ENCODE measurements at places on chromosomes 2 and 18.

GRCh38 chr2:74205113-74205512, 6.7 kb downstream of the MTHFD2 start:
- DNase-seq = no peak

GRCh38 chr2:74538881-74539339, 9.2 kb downstream of the HTRA2 start:
- no peak for DNase-seq

GRCh38 chr2:42977270-42978174, 185.1 kb upstream of the HAAO start:
- DNase-seq = no peak

DNA sequence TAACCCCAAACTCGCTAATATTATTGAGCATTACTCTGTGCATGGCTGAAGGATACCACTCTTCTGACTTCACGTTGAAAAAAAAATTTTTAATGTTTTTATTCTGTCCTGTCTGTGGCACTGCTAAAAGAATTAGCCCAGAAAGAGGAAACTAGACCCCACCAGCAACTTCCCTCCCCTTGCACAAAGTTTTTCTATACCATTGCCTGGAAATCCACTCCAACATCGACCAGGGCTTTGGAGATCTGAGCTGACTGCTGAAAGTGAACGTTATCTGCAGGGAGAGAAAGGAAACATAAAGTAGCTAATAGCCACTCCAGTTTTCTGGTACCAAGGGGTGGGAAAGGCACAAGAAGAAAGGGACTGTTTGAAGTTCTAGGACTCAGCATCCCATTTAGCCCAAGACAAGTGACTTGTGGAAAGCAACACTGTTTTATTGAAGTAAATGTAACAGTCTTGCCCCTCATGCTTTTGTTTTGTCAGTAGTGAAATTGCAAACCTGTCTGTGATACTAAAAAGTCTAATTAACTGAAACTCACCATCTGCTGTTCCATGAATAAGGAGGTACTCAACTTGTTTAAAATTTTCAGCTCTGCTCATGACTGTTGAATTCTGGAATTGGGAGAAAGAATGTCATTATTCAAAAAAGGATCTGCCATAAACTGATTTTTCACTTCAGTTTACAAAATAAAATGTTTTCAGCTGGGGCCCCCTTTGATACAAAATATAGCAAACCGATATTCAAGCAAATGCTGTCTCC, 79.1 kb downstream of the DPP4 start:
- no peak for DNase-seq

DNA sequence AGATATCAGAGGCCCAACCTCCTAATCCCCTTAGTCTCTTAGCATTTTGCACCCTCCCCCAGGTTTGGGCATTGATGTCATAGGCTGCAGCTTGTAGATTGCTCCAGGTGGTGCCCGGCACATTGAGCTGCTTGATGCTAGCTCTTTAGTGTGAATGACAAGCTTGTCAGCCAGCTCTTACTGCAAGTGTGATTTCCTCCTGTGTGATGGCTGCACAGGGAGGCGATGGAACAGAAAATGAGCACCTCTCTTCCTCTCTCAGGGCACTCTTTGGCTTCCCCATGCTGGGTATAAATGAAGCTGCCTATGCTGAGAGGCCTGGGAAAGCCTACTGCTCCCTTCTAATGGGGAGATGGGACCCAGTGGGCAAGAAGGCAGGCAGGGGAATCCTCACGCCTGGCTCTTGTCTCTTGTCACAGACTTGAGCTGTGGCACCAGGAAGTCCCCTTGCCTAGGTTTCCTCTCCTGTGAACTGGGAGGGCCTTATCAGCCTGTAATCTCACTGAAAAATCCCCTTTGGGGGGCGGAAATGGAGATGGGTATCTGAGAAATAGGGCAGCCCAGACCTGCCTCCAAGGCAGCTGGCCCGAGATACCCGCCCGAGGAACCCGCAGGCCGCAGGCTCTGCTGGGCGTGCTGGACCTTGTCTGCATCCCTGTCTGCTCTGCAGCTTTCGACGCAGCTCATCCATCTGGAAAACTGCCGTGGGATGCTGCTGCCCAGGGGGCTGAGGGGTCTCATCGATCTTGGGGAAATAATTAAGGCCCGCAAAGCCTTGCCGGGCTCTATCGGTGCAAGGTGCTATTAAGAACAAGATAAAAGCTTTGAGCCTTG, 163.5 kb upstream of the CXCR4 start:
- no peak for DNase-seq

DNA sequence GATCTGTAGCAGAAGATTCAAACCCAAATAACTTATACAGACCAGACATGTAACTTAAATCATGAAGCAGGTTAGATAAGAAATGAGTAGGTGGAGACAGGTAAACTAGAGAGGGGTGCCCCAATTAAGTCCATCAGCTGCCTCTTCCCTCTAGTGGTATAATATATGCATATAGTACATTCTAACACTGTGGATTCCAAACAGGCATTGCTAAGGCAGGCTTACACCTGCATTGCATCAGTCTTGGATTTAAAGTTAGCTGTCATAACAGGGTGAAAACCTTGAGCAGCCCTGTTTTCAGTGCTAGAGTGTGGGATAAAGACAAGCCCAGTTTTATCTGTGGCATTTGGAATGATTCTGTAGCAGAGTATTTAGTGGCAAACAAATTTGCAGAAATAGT, 63.4 kb downstream of the NYAP2 start:
- DNase-seq = peak; percentile 41

- DNase-seq = peak; percentile 81
These were observed 920 bp downstream of the GULP1 start for GRCh38 chr2:188292348-188293239.

- no peak for DNase-seq
These were observed 84.0 kb downstream of the NFATC1 start for GRCh38 chr18:79479761-79480161.

- DNase-seq = no peak
These were observed 236.6 kb downstream of the GLI2 start for GRCh38 chr2:120972286-120972685.

GRCh38 chr2:125424266-125424785, 1231.6 kb upstream of the GYPC start:
- DNase-seq = no peak

- no peak for DNase-seq
These were observed 95.9 kb downstream of the AOX1 start for GRCh38 chr2:200681697-200682096.

GRCh38 chr18:6370886-6371635, 43.6 kb downstream of the L3MBTL4 start:
- no peak for DNase-seq

DNA sequence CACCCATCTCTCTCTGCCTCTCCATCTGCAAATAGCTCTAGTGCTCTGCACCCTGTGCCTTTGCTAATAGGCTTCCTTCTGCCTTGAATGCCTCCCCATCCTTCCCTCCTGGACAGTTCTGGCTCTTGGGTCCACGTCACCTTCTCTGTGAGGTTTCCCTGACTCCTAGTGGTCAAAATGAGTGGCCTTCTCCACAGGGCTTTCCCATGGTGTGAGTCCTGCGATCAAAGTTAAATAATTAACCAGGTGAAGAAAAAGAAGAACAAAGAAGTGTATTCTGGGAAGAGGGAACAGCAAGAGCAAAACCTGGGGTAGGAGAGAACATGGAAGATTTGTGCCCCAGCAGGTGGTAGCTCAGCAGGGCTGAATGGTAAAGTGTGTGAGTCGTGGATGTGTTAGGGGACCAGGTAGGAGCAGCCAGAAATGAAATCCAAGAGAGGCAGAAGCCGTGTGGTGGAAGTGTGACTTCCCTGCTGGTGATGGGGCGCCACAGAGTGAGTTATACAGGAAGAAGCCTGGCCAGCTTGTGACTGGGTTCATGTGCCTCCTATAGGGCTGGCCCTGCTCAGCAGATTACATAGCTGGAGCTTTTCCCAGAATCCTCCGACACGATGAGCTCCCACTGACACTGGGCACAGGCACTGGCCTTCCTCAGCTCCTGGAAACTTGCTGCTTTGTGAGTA, 93.8 kb upstream of the LDAH start:
- DNase-seq = no peak

- no peak for DNase-seq
These were observed 61.0 kb downstream of the PXDN start for GRCh38 chr2:1683297-1683696.

DNA sequence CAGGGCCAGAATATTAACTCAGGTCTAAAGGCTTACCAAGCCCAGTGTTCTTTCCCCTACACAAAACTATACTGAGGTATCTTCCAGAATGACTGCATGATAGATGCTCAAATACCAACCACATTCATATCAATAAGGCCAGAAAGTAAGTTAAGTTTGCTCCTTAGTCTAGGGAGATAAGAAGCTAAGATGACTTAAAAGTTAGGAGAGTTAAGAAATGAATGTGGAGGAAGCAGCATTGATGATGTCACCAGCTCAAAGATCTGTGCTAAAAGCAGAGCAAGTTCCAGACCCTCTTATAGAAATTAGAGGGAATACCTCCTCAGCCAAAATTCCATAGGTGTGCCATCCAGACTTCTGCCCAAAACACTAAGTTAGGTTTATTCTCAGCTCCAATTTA, 6.1 kb downstream of the PPP4R1 start:
- DNase-seq = no peak

DNA sequence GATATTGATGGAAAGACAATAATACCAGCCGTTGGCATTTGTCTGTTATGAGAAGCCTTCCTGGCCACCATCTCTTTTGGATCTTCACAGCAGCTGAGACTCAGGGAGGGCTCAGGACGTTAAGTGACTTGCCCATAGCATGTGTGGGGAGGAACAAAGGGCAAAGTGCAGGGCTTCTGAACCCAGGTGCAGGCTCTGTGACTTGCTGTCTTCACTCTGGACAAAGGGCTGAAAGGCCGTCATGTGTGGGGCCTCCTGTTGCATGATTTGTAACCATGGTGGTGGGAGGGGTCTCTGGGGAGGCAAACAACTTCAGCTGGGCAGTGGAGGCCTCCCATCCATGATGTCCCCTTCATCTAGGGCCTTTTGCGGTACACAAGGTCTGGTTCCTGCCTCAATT, 65.5 kb upstream of the SIX2 start:
- no peak for DNase-seq

- no peak for DNase-seq
These were observed 113.9 kb downstream of the COPS8 start for GRCh38 chr2:237199577-237199976.

GRCh38 chr18:10015941-10016819, 102.4 kb downstream of the VAPA start:
- DNase-seq = no peak

DNA sequence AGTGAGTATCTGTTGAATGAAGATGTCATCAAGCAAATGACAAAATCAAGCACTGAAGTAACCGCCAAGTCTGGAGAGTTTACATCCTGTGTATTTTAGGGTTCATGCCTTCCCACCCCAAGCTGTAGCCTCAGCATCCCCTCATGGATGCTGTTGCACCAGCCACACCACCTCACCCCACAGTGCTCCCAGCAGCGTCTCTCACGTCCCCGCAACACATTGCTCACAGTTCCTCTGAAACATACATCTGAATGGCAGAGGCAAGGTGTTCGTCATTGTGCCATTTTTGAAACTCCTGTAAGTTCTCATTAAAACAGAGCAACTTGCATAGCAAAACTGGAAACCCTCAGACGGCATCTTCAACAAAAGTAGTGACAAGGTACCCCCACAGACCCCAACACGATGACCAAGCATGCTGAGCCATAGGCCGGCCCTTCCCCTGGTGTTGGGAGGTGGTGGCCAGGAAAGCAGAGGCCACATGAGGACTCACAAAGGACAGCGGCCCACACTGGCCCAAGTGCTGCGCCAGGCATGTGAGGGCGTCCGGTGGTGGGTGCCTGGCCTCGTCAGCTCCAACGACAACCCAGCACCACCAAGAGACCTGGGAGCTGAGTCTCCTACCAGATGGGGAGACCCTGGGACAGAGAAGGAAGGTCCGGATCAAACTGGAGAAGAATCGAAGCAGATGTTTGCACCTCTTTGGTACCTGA, 456.5 kb downstream of the EIPR1 start:
- DNase-seq = no peak

DNA sequence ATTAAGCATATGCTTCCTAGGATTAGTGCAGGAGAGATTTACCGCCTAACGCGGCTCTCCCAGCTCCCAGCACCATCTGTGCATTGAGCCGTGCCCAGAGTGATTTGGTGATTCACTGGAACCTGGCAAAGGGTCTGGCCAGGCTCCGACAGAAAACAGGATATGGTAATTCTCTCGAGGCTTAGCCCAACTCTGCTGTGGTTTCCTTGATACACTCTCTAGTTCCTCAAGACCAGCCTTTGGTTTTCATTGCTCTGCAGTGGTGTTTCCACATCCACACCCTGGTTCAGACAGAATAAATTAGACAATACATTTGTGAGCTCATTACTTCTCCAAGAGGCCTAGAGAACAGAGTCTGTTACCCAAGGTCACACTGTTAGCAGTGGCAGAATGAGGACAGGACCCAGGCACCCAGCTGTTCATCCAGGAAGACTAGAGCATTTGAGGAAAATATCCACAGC, 23.0 kb upstream of the SMAD2 start:
- no peak for DNase-seq

- DNase-seq = peak; percentile 73
These were observed 48.2 kb upstream of the CTAGE1 start for GRCh38 chr18:22465859-22466457.

GRCh38 chr2:100982431-100982861, 19.6 kb upstream of the RPL31 start:
- no peak for DNase-seq

- no peak for DNase-seq
These were observed 796.6 kb downstream of the DSC3 start for GRCh38 chr18:30245766-30246455.

GRCh38 chr18:9827793-9828505, 57.8 kb upstream of the TXNDC2 start:
- DNase-seq = peak; percentile 97

DNA sequence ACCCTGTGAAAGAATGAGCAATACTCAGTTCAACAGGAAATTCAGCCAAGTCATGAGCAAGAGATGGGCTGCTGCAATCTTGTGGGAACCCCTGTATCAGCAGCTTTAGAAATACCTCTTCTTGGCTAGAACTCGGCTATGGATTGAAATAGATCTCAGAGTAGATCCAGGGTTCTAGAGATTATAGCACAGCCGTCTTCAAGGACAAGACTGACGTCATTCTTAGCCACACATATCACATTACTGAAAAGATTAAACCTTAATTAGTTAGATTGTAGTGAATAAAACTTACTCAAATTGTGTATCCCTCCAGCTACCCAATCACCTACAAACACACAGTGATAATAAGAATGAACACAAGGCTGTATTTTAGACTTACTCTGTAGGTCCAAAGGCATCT, 776.4 kb downstream of the EPHA4 start:
- no peak for DNase-seq

- no peak for DNase-seq
These were observed 372.8 kb upstream of the MYT1L start for GRCh38 chr2:2703762-2704427.

DNA sequence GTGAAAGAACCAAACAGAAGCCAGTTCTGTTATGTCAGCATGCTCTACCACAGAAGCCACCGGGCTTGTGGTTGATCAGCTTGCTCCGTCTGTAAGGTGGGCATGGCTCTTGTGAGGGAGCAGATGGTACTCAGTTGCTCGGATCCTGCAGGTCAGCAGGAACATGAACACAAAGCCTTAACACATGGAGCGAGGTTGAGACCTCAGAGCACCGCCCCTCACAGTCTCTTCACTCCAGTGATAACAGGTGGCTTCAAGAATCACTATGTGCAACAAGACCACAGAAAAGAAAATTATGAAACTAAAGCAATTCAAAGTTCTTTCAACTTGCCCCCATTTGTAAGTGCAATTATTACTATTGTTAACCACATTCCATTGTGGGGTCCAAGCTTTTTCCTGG, 72.1 kb downstream of the OSBPL6 start:
- DNase-seq = no peak

GRCh38 chr2:106800976-106801655, 84.9 kb downstream of the ST6GAL2 start:
- DNase-seq = no peak

Data from HCT116 (cell line).